ENCODE measurements at places on chromosomes 6 and 20. TPM values are rescaled to one million over a fixed set of nuclear protein-coding genes. Genes with fewer than 3 reads are reported as not detected.

GRCh38 chr6:87745966-87746721 is 44.1 kb upstream of the AKIRIN2 start:
- DNase-seq: no peak

- no peak for DNase-seq
These were observed 26.9 kb downstream of the SLCO4A1 start for GRCh38 chr20:62669249-62669648.

The HCRTR2 gene
- not detected for total RNA-seq

The C20orf144 gene
- total RNA-seq: 0.30 TPM

GRCh38 chr6:143166247-143166695 is 105.6 kb downstream of the AIG1 start:
- no peak for DNase-seq

DNA sequence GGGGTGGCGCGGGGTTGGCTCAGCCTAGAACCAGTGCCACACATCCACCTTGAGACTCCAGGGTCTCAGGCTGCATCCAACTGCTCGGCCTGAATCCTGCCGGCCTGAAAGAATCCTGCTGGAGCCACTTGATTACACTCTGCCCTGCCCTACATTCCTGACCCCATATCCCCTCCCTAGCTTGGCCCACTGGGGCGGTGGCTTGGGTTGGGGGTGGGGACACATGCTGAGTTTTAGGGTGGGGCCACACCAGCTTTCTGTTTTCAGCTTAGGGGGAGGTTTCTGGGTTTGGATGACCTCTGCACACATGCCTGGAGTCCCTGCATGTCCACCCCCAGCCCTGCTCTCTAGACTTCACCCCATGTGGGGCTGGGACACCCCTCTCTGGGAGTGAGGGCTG is 6.8 kb downstream of the ITPR3 start:
- no peak for DNase-seq

- DNase-seq: peak; percentile 76
These were observed 6.5 kb downstream of the HELZ2 start for GRCh38 chr20:63567386-63568169.

DNA sequence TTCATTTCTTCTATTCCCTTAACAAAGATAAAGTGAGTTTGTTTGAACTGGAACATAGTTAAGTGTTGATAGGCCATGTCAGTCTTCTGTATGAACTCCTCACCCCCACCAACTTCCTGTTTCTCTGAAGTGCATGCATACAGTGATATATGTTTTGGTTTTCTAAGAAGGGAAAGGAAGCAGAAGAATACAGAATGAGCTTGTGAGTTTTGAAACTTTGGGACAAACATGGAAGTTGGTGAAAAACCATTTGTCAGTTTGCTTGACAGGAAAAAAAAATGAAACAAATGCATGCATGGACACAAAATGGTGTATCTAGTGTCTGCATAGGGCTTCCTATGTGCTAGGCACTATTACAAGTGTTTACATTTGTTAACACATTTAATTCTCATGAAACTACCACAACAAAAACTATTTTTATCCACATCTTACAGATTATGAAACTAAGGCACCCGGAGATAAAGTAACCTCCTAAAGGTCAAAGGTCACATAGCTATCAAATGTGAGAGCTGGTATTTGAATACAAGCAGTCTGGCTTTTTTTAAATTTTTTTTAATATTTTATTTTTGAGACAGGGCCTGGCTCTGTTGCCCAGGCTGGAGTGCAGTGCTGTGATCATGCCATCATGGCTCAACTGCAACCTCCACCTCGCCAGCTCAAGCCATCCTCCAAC is 105.9 kb downstream of the ADGRB3 start:
- no peak for DNase-seq

The FAM83C gene
- total RNA-seq: not detected

DNA sequence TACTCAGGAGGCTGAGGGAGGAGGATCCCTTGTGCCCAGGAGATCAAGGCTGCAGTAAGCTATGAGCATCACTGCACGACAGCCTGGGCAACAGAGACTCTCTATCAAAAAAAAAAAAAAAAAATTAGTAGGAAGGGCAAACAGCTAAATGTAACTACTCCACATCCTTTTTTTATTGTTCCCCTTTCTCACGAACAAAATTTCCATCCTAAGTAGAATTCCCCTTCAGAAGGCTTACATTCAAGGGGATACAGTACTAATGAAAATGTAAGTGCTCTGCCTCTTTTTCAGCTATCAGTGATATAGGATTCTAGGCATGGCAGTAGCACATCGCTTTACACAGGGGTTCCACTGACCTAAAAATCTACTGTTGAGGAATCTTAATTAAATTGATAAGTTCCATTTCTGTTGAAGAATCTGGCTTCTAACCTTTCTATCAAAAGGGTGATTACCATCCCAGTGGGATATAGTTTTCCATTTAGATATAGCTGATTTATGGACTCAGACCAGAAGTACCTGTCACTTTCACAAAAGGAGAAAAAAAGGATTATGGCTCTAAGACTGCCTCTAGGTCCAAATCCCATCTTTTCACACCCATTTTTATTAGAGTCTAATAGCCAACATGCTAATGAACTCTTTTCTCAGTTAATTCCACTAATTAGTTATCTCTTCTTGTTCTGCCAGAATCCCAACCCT is 2.6 kb downstream of the B4GALT5 start:
- no peak for DNase-seq

GRCh38 chr6:151900256-151900655 is 92.8 kb downstream of the ESR1 start:
- DNase-seq: no peak

- DNase-seq: no peak
These were observed 71.8 kb downstream of the ALDH8A1 start for GRCh38 chr6:134878136-134878535.

DNA sequence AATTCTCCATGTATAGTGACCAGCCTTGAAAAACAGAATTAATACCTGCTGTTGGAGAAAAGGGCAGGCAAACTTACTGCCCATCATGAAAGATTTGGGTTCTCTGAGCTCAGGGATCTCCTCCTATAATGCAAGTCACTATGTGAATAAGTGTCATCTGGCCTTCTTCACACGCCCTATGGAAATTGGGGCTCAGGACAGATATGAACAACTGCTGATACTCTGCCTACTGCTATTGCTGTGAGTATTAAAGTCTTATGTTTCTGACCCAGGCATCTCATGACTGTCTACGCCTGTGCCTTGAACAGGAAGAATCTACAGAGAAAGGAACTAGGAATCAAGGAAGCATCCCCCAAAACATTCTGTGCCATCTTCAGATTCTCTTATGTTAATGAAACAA is 226.1 kb downstream of the SOD2 start:
- no peak for DNase-seq

GRCh38 chr20:22927537-22927936 is 107.6 kb upstream of the SSTR4 start:
- no peak for DNase-seq

The DEFB125 gene
- not detected for total RNA-seq

GRCh38 chr20:61259741-61260140 is 7.7 kb downstream of the CDH4 start:
- no peak for DNase-seq

- no peak for DNase-seq
These were observed 29.8 kb downstream of the TPD52L1 start for GRCh38 chr6:125183391-125183790.

The MUC21 gene
- not detected for total RNA-seq

DNA sequence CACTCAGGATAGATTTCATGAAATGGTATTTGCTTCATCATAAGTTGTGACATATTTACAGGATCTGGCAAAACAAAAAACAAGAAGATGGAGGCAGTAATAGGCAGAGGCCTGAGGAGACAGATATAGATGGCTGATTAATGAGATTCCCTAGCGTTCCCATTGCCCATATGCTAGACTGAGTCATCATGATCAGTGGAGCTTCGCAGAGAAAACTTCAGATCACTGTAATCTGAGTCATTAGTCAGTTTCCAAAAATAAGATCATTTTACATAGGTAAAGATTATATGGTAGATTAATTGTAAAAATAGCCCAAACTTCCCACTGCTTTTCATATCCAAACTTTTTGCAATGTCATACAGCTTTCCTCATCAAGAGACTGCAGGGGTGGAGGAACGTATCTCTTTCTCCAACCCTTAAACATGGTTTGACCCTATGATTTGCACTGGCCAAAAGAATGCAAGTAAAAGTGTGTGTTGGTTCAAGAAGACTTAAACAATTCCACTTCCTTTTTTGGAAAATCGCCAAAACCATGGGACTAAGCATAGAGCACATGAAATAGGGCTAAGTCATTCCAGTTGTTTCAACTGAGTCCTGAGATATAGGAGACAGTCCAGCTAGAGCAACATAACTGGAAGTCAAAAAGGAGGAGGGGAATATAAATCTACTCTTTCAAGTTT is 626.0 kb downstream of the RNF144B start:
- DNase-seq: no peak

The CBLN4 gene
- not detected for total RNA-seq

The LY6G6F gene
- total RNA-seq: not detected

GRCh38 chr20:22523499-22524392 is 60.6 kb downstream of the FOXA2 start:
- DNase-seq: no peak

DNA sequence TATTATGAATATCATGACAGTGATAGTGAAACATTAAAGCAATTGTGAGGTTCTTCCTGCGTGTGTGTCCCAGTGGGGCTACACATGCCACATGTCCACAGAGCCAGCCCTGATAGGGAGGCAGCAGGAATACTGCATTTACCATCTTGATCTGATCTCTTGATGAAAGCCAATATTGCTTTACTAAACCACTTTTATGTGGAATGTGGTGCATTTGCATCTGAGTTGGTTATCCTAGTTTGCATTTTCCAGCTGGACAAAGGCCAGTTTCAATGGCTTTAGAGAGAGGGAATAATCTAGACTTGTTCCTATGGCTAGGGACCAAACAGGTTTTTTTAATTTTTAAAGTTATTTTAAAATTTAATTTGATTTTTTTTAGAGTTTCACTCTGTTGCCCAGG is 216.3 kb upstream of the FERMT1 start:
- DNase-seq: no peak

GRCh38 chr6:21527731-21528130 is 65.8 kb upstream of the SOX4 start:
- no peak for DNase-seq

DNA sequence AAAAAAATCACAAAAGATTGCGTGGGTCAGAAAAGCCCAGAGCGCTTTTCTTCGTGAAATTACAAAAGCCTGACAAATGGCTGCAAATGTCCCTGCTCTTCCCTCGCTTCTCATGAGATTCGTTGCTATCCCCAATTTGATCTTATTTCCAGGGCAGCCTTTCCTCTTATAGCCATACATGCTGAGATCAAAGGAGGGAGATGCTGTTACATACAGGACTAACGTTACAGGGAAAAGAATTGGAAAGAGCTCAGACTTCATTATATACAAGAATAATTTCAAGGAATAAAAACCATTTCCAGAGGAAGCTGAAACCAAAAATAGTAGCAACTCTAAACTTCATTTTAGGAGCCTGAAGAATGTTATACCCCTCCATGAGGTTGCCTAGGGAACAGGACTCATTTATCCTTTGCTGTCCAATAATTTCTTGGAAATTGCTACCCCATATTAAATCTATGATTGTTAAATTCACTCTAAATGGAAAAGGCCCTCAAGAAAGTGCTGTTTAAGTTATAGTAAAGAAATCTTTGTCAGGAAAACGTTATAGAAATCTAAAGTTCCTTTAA is 81.0 kb downstream of the METTL24 start:
- DNase-seq: no peak
